Gastroesophageal sphincter (tissue), 4 donors: ENCODE measurements at places on chromosomes 3 and 15. TPM values are rescaled to one million over a fixed set of nuclear protein-coding genes. Genes with fewer than 3 reads are reported as not detected.

GRCh38 chr3:181725830-181726229, 14.1 kb downstream of the SOX2 start:
- ATAC-seq: no peak

DNA sequence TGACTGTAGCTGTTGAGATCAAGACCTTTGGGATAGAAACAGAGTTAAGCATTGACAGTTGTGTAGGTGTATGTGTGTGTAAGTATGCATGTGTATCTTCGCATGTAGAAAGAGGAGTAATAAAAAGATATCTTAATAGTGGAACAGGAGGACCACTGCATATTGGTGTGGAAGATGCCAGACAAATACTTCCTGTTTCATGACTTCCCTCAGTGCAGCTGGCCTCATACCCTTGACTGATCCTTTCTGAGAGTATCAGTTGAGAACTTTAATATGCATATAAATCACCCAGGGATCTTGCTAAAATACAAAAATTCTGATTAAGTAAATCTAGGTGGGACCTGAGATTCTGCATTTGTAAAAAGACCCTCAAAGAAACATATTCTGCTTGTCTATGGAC, 8.5 kb upstream of the ZBED2 start:
- no peak for ATAC-seq

- ATAC-seq: no peak
Measured at GRCh38 chr15:66027268-66027805, 158.0 kb downstream of the RAB11A start.

GRCh38 chr3:125961289-125961589, 7.7 kb upstream of the ROPN1B start:
- ATAC-seq: no peak

DNA sequence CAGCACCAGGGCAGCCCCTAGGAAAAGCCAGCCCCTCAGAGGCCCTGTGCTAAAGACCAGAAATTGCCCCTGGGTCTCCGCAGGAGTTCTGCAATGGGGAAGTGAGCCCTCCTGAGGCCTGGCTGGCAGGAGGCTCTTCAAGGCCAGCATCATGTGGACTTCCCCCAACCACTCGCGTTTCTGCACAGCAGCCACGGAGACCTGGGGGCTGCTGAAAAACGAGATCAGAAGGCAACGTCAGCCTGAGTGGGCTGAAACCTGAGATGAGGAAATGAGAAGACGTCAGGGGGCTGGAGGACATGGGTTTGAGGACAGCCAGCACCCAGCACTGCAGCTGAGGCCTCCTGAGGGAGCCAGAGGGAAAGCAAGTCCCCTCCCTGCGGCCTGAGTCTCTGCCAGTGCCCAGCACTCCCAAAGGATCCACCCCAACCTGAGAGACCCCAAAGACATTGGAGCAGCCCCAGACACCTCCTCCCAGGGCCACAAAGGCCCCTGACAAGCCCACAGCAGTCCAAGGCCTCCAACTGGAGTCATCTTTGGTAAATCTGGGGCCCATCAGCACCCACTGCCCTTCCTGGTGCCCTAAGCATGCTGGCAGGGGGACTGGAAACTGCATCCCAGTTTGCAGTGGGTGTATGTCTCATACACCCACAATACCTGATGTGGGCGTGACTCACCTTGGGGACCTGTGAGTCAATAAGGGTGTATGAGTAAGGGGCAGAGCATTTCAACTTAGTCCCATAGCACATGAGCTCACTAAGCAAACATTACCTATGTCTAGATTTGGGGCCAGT, 29.2 kb upstream of the CYP11A1 start:
- ATAC-seq: no peak

- ATAC-seq: no peak
Measured at GRCh38 chr15:70376031-70376928, 278.6 kb upstream of the TLE3 start.

- ATAC-seq: no peak
Measured at GRCh38 chr3:139264375-139264774, 79.4 kb upstream of the MRPS22 start.

GRCh38 chr3:122941228-122942206, 86.0 kb downstream of the SEMA5B start:
- no peak for ATAC-seq

DNA sequence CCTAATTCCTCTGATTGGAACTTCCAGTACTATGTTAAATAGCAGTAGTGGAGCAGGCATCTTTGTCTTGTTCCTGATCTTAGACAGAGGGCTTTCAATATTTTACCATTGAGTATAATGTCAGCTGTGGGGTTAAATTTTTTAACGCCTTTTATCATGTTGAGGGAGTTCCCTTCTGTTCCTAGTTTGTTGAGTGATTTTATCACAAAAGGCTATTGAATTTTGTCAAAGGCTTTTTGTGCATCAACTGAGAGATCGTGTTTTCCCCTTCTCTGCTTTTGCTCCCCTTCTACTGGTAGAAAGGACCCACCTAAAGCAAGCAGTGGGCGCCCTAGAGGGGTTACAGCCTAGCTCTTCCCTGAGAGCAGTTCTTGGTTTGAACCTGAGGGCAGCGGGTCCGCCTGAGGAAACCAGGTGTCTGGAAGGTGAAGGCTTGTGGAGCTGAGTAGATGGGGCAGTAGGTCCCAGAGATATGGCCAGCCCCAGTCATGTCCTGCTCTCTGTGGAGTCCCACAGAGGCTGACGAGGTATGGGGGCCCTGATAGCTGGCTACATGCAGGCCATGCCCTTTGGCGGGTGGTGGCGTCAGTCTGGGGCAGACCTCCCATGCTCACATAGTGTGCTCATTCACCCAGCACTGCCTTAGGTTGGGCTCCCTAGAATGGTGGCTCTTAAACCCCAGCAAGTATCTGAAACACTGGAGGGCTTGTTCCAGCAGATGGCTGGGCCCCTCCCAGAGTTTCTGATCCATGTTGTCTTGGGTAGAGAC, 11.3 kb downstream of the HDAC11 start:
- no peak for ATAC-seq

GRCh38 chr15:84725001-84725491, 9.1 kb upstream of the SEC11A start:
- peak; percentile 79 for ATAC-seq

DNA sequence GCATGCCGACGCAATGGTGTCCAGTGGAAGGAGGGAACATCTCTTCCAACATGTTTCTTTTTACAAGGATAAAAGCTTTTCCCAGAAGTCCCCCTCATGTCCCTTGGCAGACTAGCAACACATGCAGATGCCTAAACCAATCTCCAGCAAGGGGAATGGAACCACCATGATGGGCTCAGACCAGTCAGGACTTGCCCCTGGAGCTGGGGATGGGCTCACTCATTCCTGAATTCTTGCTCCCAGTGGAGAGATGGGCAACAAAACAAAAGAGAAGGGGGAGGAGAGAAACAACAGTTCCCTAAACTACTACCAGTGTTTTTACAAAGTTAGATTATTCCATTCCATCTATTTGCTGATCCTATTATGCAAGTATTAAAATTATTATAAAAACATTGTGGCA, 76.8 kb upstream of the OXTR start:
- ATAC-seq: no peak

DNA sequence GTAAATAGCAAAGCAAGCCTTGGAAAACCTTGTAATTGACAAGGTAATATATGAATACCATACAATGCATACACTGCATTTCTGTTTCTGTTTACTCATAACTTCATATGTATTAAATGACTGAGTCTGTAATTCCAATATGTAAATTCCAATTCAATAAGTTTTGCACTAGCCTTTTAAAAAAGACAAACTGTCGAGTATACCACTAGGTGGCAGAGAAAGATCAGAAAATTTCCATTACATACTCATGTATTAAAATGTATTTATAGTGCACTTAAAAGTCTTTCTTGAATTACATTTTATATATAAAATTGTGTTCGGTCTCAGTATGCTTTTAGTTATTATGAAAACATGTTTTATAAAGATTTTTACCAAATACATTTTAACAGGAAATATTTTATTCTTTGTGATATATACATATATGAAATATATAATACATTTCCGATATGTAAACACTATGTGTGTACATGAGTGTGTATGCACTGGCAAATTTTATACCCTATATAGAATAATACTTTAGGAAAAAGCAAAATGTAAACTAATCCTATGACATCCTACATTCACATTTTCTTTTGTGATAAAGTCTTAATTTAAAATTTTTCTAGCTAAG, 216.8 kb downstream of the VGLL3 start:
- no peak for ATAC-seq

DNA sequence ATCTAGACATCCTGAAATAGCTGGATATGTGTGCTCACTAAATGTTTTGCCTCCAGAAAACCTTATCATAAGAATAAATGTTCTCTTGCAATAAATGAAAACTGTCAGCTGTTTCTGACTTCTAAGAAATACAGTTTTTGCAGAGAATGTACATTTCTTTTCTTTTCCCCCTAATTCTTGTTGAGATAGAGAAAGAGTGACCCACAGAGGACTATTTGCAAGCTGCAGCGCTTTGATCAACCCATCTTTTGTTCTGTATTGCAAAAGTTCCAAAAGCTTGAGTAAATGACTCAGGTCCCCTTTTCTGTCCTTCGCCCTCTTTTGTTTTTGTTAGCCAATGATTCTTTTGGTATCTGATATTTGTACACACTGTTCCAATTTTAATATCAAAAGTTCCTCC, 141.9 kb downstream of the BBX start:
- ATAC-seq: no peak

- ATAC-seq: no peak
Measured at GRCh38 chr3:175728566-175728965, 869.4 kb downstream of the NAALADL2 start.

- ATAC-seq: no peak
Measured at GRCh38 chr3:145735631-145736030, 425.4 kb downstream of the PLOD2 start.

The SOX14 gene
- total RNA-seq: not detected

The LIPH gene
- 0.58 TPM for total RNA-seq

The RASGRF1 gene
- 0.13 TPM for total RNA-seq

The ALPK3 gene
- 34.4 TPM for total RNA-seq

The CAPN3 gene
- 16.2 TPM for total RNA-seq

The DNAJA4 gene
- total RNA-seq: 9.9 TPM
